ENCODE measurements at places on chromosomes 6 and 20. TPM values are rescaled to one million over a fixed set of nuclear protein-coding genes. Genes with fewer than 3 reads are reported as not detected.

Gene GSTA3
- not detected for total RNA-seq

Gene PSMB8
- total RNA-seq = 61.4 TPM

Gene C20orf202
- 1.1 TPM for total RNA-seq

Gene KIF3B
- total RNA-seq = 20.7 TPM

Gene CCDC170
- 10.3 TPM for total RNA-seq

Gene KATNA1
- total RNA-seq = 19.5 TPM

Gene MLN
- not detected for total RNA-seq

Gene CGAS
- total RNA-seq = 6.1 TPM

Gene LRFN2
- not detected for total RNA-seq

Gene OOEP
- total RNA-seq = not detected

Gene COMMD7
- 22.0 TPM for total RNA-seq

Measured in subcutaneous adipose tissue (tissue), 4 donors.